ENCODE measurements at places on chromosomes 2 and 18.
A peak's percentile ranks its signal among the peaks of the same experiment; 100 is the strongest.

DNA sequence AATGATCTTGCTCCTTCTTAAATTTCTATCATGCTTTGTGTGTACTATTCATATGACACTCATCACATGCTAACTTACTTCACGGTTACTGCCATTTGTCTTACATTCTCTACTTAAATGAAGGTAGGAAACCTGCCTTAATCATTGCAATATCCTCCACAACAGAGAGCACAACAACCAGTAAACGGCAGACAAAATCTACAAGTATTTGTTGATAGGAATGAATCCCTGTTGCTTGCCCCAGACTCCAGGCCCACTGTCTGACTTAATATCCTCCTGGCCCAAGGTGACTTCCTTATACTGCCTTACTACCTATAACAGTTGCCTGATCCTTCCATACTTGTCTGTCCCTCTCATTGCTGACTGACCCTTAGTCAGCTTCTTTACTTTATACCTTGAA is 3.5 kb downstream of the PPP3R1 start:
- DNase-seq, result no peak

DNA sequence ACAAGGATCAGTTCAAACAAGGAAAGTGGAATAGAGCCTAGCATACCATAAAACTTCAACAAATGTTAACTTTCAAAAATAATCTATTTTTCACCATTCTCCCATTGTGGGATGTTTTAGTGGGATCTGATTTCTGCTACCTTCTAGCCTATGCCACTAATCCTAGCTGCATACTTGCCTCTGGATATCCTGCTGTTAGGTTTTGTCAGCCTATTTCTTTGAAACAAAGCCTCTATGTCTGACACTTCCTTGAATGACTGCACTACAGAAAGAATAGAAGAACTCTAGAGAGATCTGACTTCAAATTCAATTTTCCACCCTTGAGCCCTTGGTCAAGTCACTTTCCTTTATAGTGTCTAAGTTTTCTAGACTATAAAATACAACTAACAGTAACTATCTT is 291.5 kb downstream of the PTH2R start:
- DNase-seq, result no peak

- DNase-seq, result peak; percentile 12
Observed at GRCh38 chr2:47226923-47227220, 71.8 kb upstream of the STPG4 start.

DNA sequence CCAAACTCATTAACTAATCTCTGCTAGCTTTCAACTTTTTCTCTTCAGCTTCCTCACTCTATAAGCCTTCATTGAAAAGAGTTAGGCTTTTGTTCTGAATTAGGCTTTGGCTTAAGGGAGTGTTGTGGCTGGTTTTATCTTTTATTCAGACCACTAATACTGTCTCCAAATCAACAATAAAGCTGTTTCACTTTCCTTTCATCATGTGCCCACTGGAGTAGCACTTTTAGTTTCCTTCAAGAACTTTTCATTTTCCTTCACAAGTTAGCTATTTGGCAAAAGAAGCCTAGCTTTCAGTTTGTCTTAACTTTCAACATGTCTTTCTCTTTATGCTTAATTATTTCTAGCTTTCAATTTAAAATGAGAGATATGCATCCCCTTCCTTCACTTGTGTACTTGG is 271.7 kb upstream of the FSIP2 start:
- no peak for DNase-seq

GRCh38 chr2:164922134-164922533 is 33.2 kb downstream of the SLC38A11 start:
- no peak for DNase-seq

GRCh38 chr2:213288913-213289700 is 4.8 kb downstream of the SPAG16 start:
- DNase-seq, result no peak
